ENCODE measurements at places on chromosomes 4 and X.

DNA sequence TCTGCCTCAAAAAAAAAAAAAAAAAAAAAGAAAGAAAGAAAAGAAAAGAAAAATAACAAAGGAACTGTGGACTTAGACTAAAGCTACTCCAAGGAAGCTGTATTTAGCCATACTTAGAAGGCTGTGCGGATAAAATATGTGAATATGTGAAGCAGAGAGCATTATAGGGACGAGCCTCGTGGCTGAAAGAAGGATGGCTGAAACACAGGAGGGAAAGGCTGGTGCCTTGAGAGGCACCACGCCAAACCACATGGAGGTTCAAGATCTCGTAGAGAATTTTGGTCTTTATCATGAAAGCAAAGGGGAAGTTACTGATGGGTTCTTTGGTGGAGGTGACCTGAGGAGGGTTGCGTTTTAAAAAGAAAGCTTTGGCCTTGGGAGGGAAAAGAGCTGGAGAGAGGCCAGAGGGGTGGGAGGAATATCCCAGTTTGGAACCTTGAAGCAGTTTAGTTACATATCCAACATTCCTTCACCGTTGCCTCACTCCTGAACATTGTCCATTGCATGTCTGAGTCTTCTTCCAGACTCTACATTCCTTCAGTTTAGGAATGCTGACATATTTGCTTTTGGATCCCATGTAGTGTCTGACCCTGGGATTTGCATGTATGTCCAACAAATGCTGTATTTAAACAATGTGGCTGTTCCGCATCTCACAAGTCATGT is 82.5 kb downstream of the CPE start:
- DNase-seq, result peak; percentile 44

DNA sequence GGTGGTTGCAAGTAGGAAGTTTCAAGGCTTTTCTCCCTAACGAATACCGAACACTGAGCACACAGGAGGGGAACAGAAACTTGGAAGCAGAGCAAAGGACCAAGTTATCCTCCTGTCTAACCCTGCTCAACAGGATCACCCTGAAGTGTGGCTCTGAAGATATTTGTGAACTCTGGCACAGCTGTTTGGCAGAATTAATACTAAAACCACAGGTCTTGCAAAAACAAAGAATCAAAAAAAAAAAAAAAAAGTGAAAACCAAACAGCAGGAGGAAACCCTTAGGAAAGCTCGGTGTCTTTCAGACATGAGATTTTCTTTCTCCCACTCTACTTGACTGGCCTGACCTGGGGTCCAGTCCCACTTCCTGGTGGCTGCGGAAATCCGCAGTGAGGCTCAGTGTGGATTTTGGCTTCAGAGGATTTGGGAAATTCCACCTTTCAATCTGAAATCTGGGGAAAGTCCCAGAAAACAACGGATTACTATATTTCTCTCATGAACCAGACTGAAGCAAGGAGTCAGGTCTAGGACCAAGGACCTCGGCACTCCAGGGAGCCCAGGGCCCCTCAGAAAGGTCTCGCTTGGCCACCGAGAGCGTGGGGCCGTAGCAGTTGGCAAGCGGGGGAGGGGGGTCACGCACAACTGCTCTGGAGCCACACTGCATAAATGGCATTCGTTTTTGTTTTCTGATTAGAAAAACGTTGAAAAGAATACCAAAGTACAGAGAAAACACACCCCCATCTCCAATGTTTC is 867 bp downstream of the TIFA start:
- DNase-seq, result peak; percentile 42

DNA sequence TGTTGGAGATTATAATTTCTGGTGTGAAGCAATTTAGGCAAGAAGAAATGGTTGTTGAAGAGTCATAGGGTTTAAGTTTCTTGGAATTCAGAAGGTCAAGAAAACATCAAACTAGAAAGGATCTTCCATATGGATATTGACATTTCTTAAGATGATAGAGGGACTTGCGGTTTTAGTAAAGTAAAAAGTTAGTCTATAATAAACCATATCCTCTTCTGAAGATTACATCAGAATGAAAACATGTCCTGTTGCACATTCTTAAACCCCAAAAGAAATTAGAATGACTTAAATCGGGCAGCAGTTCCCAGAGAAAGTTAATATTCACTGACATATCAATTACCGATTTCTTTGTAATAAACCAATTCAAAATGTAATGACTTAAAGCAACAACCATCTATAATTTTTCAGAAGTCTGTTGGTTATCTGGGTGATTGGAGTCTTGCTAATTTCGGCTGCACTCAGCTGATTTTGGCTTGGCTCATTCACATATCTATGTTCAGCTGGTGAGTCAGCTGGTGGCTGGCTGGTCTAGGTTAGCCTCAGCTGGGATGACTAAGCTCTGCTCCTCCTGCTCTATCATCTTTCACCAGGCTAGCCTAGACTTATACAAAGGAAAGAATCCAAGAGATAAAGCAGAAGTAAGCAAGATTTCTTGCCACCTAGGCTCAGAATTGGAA is 24.4 kb upstream of the DYNLT3 start:
- peak; percentile 92 for DNase-seq

DNA sequence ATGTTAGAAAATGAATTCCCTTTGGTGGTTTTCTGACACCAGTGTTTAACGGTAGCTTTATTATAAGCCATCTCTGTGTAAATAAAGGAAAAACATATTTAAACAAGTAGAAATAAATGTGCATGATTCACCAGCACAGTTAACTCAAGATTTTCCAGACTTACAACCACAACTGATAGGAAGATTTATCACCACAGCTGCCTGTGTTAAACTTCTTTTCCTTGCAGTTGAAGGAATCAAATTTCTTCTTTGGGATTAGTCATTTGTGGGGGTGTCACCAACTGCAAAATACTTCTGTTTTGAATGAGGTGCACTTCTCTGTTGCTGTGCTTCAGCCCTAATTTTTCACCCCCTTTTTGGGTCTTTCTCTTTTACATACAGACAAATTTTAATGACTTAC is 128.1 kb upstream of the STK26 start:
- DNase-seq, result peak; percentile 24

DNA sequence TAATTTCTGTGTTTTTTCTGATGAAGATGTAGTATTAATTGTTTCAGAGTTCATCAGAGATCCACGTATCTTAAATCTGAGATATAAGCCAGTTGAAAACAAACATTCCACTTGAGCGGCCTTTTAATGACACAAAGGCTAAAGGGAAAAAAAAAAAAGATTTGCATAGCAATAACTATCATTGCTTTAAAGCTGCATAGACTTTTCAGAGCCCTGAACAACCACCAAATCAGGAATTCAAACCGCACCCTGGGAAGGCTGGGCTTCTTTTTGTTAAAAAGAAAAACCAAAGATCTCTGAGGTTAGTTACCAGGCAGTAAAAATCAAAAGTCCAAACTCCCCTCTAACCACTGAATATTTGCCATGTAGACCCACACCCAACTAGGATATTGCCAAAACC is 206.0 kb downstream of the HHIP start:
- no peak for DNase-seq

GRCh38 chrX:47586043-47586787 is 4.0 kb downstream of the TIMP1 start:
- no peak for DNase-seq

- peak; percentile 52 for DNase-seq
Observed at GRCh38 chr4:55297346-55297745, 48.7 kb upstream of the SRD5A3 start.

DNA sequence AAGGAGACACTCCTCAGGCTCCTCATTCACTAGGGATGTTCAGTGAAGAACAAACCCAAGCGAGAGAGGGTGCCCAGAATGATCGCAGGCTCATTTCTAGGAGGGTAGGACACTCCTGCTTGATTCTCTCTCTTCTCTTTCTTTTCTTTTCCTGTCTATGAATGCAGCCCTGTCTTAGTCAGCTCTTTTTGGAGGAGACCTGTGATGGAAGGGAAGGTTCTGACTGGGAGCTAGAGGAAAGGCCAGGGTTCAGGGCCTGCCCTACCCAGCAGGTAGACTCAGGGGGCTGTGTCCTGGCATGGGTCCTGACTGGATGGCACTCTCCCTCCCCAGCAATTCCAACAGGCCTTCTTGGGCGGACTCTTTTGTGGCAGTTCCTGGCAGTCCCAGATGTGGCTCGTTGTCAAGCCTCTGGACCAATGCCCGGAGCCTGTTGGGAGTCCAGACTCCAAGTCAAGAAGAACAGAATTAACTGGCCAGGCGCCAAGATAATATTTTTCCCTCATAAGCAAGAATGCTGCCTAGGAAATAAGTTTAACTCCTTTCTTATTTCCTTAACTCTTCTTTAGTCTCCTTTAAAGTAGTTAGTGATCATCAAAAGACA is 139.4 kb upstream of the SCML1 start:
- DNase-seq, result peak; percentile 11

DNA sequence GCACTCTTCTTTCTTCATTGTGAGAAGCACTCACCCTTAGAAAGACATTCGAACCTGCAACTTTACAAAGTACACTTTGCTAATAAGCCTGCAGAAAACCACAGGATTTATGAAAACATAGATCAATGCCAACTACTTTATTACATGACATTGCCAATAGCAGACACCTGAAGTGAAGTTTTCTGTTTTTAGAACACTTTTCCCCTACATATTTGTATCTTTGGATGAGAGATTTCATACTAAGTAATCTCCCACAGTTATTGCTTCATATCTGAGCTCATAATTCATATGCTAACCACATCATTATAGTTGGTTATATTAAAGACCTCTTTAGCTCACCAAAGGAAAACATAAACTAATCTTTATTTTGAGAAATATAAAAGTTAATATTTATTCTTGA is 276.5 kb upstream of the CTSO start:
- peak; percentile 4 for DNase-seq

DNA sequence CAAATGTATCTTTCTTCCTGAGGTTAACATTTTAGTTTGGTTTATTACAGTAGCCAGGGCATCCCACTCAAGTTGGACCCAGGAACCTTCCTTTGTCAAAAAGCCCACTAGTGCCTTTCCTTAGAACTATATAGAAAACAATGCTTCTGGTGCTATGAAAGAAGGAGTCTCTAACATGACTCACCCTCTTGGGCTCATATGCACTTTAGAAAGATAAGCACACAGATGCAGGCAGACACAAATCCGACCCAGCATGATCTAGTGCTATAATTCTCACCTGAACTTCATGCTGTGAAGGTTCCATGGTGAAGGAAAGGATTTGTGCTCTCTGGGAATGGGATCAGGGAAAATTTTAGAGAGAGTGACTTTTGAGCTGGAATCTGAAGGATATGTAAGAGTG is 289.4 kb downstream of the ANKRD50 start:
- DNase-seq, result peak; percentile 79

GRCh38 chr4:145420595-145421214 is 60.9 kb upstream of the SMAD1 start:
- DNase-seq, result no peak

Data from iris pigment epithelial cell (primary cell).